ENCODE measurements at places on chromosomes 7 and 10.

- no peak for DNase-seq
These were observed 107.0 kb upstream of the CELF2 start for GRCh38 chr10:10910634-10911033.

GRCh38 chr7:81883801-81884393 lies 114.0 kb upstream of the HGF start:
- peak; percentile 2 for DNase-seq

GRCh38 chr10:77286531-77287508 lies 350.8 kb downstream of the KCNMA1 start:
- no peak for DNase-seq

GRCh38 chr10:79970062-79970461 lies 21.2 kb upstream of the SFTPD start:
- DNase-seq = no peak

GRCh38 chr10:33643042-33643441 lies 308.6 kb upstream of the NRP1 start:
- no peak for DNase-seq

- DNase-seq = no peak
These were observed 129.6 kb downstream of the ZWINT start for GRCh38 chr10:56231436-56231835.

Measured in GM10248 (cell line).